ENCODE measurements at places on chromosomes 12 and 14.

GRCh38 chr12:53232646-53233461 is 845 bp upstream of the RARG start:
- DNase-seq = peak; percentile 52

DNA sequence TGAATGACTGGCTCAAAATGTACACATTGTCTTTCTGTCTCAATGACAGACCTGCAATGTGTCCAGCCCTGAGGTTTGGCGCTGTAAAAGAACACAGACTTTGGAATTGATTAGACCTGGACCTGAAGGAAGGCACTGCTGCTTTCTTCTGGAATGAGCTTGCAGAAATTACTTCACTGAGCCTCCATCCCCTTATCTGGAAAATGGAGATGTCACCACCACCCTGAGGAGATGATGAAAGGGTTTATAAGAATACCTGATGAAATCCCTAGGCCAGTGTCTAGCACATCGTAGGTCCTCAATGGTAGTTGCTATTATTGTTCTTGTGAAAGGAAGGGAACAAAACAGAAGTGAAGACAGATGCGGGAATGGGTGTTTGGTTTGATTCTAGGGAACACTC is 9.7 kb upstream of the WSB2 start:
- no peak for DNase-seq

DNA sequence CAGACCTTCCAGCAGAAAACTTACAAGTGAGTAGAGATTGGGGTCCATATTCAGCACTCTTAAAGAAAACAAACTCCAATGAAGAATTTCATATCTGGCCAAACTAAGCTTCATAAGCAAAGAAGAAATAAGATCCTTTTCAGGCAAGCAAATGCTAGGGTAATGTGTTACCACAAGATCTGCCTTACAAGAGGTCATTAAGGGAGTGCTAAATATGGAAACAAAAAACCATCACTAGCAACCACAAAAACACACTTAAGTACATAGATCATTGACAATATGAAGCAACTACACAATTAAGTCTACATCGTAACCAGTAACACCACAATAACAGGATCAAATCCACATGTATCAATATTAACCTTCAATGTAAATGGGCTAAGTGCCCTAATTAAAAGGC is 47.1 kb upstream of the CLEC14A start:
- DNase-seq = no peak

GRCh38 chr12:100484183-100484886 is 10.7 kb downstream of the NR1H4 start:
- DNase-seq = no peak

- DNase-seq = no peak
Observed at GRCh38 chr12:65192963-65193516, 23.7 kb downstream of the LEMD3 start.

- no peak for DNase-seq
Observed at GRCh38 chr12:131261906-131262305, 308.2 kb downstream of the ADGRD1 start.
